Esophagus mucosa (tissue), 1 donor: ENCODE measurements at places on chromosomes 3 and 15. TPM values are rescaled to one million over a fixed set of nuclear protein-coding genes. Genes with fewer than 3 reads are reported as not detected.

Gene SPATA12
- total RNA-seq, result not detected

Gene IL20RB
- total RNA-seq, result 94.7 TPM

Gene SNX33
- 24.7 TPM for total RNA-seq

Gene HRH1
- total RNA-seq, result 4.2 TPM

Gene ITIH4
- 2.1 TPM for total RNA-seq

Gene CCDC54
- total RNA-seq, result not detected

Gene WDR49
- 0.16 TPM for total RNA-seq

Gene CHRM5
- not detected for total RNA-seq

Gene DRD3
- total RNA-seq, result not detected

Gene SLC2A2
- not detected for total RNA-seq

Gene BTLA
- 0.44 TPM for total RNA-seq

Gene NOX5
- total RNA-seq, result 0.44 TPM

Gene LYZL4
- total RNA-seq, result not detected

Gene ADAMTSL3
- total RNA-seq, result 1.4 TPM

Gene RARRES1
- total RNA-seq, result 14.9 TPM

Gene KLHL40
- not detected for total RNA-seq

Gene GHSR
- not detected for total RNA-seq
